ENCODE measurements at places on chromosomes 7 and 10. TPM values are rescaled to one million over a fixed set of nuclear protein-coding genes. Genes with fewer than 3 reads are reported as not detected.

DNA sequence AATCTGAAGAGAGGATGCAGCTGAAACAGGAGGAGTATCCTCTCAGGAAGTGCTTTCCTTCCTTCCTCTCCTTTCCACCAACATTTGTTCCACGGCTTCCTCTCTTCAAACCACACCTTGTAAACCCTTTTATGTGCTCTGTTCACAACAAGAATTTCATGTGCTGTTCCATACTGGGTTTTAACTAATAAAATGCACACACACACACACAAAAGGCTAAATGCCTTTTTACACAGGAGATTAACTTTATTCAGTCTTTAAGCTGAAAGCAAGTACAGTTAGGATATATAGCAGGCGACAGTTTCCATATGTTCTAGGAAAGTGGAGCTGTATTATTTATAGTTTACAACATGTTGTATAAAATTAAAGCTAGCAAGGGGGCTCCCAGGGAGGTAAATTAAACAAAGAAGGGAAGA is 106.7 kb downstream of the REEP3 start:
- DNase-seq, result no peak

GRCh38 chr10:128739930-128740329 is 613.7 kb upstream of the MKI67 start:
- no peak for DNase-seq

DNA sequence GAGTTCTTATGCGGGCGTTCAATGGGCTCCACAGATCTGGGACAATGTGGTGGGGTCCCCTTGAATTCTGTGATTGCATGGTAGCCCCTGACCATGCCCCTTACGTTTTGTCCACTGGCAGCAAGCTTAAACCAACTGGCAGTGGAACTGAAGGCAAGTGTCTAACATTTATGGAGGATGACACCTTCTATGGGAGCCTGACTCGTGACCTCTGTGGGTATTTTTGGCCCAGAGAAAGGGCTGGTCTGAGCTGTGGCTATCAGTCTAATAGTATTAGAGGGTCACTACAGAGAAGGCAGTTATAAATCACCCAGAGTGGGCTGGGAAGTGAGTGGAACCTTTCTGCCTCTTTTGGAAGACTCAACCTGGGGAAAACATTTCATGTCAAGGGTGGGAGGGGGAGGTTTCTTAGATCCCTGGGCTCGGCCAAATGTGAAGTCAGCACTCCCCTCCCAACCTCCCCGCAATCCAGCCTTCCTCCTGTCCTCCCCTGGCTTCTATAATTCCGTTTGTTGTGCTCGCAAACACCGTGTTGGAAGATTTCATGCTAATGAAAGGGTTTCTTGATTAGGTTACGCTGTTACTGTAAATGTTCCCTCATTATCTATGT is 322.7 kb downstream of the RPS24 start:
- DNase-seq, result no peak

DNA sequence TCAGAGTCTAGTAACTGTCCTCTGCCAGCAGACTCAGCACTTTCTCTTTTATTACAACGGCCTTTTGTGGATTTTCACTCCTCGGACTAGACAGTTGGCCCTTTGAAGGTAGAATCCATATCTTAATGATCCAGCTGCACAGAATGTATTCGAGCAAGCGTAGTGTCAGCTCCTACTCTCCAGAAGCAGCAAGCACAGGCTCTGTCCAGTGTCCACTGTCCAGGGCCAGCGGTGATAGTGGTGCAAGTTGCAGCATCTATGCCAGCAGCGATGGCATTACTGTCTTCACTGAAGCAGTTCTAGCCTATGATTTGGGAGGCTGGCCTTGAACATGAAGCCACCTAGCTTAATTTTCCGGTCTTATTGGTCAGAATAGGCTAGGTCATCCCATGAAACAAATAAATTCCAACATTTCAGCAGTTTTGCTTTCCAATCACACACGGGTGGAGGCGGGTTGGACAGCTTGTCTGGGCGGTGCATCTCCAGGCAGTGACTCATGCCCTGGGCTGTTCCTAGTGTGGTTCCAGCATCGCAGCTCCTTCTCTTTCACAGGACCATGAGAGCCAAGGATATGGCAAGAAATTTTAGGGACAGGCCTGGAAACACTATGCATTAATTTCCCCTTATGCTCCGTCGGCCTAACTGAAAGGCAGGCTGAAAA is 108.6 kb upstream of the KCNMA1 start:
- peak; percentile 10 for DNase-seq

DNA sequence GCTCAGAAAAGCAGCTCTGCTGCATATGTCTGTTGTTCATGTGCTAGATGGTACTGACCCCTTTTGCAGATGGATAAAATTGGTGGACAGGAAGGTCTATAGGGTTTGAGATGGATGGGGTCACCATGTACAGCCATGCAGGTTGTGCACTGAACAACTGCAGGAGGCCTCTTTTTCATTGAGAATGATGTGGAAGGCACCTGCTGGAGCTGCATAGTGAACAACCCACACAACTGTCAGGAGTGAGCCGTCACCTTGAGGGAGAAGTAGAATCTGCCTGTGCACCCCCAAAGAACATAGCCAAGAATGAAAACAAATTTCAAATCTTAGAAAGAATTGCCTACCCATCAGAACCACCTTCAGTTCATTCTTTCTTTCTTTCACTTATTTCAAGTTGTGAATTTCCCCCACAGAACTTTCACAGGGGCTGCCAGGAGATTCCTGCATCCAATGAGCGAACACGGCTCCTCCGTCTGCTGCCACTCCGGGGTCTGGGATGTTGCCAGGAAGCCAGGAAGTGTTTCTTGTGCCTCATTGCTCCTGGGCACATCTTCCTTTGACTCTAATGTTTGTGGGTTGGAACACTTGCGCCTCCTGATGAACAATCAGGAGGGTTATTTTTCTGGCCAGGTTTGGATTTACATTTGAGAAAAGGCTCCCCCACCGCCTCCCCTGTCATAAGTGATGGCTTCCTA is 53.7 kb upstream of the DOCK1 start:
- no peak for DNase-seq

- DNase-seq, result no peak
Measured at GRCh38 chr7:47478926-47479711, 102.8 kb downstream of the TNS3 start.

GRCh38 chr10:21694631-21695030 is 160.6 kb downstream of the MLLT10 start:
- no peak for DNase-seq

DNA sequence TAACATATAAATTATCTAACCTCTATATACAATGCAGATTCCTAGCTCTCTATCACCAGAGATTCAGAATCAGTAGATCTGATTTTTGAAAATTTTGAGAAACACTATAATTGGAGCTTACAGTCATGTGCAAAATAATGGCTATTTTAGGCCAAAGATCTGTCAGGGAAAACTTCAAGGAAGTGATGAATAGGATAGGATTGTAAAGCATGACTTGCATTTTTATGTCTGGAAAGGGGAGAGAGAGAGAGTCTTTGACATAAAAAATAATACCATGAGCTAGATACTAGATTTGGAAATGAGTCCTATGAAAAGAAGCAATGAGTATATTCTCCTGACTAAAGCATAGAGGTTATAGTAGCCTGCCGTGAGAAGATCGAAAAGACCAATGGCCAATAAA is 181.1 kb downstream of the SDHAF3 start:
- DNase-seq, result no peak

- DNase-seq, result no peak
Measured at GRCh38 chr7:136049117-136049516, 72.0 kb upstream of the MTPN start.

- no peak for DNase-seq
Measured at GRCh38 chr7:42621543-42622219, 290.2 kb downstream of the C7orf25 start.

DNA sequence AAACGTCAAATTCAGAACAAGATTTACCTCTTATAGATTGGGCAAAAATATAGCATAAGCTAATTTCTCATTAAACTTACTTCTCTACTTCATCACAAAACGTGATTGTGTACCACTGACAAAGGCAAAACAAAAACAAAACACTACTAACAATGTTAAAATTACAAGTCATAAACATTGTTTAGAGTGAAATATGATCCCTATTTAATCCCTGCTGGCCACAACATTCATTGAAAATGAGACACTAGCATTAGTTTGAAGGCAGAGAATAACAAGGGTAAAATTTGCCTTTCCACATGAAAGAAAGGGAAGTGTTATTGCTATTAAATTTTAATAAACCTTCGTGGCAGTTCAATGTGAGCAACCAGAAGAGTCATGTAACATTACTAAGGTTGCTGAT is 45.0 kb downstream of the SEMA3A start:
- no peak for DNase-seq

GRCh38 chr7:108016841-108017775 is 14.1 kb upstream of the LAMB1 start:
- DNase-seq, result no peak

DNA sequence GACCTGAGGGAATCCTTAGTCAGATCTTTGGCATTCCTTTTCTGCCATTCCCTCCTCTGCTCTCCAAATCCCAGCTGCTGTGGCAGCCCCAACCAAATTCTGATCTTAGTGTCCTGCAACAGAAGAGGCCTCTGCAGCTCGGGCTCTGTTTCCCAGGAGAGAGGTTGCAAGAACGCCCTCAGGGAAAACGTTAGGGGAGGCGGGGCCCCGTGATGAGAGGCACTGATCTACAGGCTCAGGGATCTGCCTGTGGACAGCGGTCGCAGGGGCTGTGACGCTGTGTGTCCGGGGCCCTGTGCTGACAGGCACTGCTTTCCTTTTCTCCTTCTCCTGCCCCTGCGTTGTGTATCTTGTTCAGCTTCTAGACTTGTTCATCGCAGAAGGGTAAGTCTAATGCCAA is 57.3 kb upstream of the DPYSL4 start:
- no peak for DNase-seq

DNA sequence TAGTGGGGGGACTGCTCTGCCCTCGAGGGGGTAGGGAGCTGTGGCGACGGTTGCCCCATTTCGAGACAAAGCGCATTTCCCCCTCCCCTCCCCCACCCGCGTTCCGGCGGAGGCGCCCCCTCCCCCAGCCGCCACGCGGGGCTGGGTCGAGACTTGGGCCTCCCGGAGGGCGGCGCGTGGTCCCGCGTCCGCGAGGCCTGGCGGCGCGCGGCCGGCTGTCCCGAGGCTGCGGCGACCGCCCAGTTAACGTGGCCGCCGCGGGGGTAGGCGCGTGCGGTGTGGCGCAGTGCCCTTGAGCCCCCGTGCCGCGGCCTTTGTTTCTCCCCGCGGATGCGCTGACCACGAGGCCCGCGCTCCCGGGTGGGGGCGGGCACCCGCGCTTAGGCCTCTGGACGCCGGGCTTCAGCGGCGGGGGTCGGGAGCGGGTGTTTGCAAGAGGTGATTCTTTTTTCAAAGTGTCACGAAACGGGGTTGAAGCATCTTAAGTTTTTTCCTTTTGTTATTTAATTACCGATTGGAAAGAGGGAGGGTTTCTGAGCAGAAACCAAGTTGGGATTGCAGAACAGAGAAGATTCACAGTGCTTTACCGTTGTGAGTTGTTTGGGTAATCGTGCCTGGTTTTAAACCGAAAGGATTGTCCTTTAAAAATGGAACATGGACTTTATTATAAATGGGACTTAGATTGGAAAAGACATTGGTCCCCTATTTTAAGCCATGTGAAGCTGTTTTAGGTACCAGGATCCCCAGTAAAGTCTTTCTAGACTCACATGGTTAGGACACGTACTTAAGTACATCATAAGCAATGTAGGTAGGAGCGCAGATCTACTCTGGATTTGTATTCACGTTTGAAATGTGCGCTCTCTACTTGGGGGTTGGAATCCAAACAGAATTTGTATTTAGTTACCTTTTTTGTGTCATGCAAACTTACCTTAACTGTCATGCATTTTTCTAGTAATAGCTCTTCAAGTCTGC is 760 bp downstream of the CBX3 start:
- DNase-seq, result peak; percentile 15

DNA sequence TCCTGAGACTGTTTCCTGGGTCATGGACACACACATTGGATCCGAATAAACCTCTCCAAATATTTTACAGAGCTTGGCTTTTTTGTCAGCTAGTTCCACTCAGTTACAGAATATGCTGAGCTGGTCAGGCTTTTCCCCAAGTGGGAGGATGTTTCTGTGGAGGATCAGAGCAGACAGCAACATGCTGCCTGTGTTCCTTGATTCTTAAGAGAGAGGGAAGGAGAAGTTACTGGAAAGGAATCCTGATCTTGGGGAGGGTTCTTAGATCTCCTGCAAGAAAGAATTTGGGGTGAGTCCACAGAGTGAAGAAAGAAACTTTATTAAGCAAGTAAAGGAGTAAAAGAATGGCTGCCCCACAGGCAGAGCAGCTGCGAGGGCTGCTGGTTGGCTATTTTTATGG is 76.8 kb upstream of the RPA3 start:
- no peak for DNase-seq

GRCh38 chr10:110401401-110402076 is 96.2 kb upstream of the DUSP5 start:
- DNase-seq, result no peak

DNA sequence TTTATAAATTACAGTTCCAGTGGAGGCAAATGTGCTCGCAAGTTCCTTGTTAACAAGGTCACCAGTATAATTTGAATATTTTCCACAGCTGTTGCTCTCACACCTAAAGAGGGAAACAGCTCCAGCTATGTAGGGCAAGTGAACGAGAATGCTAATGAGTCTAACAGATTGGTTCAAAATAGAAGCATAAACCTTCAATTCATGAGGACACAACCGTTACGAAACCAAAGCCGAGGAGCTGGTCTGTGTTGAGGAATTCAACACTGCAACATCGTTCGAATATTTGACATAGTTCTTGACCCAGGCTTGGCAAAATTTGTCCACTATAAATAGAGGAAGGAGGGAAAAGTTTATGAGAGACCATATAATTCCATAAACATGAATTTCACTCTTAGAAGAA is 161.3 kb downstream of the KLF6 start:
- DNase-seq, result peak; percentile 2

DNA sequence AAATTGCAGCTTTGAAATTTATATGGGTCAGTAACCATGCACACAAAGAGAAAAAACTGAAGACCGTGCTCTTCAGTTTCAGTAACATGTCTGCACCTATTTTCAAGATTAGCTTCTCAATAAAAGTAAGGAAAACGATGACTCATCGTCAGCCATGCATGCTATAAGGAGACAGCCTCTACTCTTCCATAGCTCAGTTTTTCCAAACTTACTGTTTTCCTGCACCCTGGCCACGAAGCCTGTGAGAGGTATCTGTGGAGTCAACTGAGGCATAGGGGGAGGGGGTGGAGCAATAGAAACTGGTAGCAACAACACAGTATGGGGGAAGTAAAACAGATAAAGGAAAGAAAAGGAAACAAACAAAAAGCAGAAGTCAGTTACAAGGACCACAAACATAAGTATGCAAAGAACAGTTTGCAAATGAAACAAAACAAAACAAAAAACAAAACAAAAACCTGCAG is 58.0 kb downstream of the PDSS1 start:
- DNase-seq, result no peak

RTKN2 gene
- 7.5 TPM for total RNA-seq

MINPP1 gene
- 25.1 TPM for total RNA-seq

TMEM273 gene
- 1.7 TPM for total RNA-seq

CAMK2B gene
- total RNA-seq, result 96.1 TPM

TFEC gene
- total RNA-seq, result 2.2 TPM

BMPER gene
- 4.5 TPM for total RNA-seq

PRPS1L1 gene
- total RNA-seq, result not detected

TBC1D12 gene
- total RNA-seq, result 64.7 TPM

NCAPG2 gene
- 14.3 TPM for total RNA-seq

C10orf67 gene
- total RNA-seq, result 0.16 TPM

ANXA11 gene
- total RNA-seq, result 2.3 TPM
